ENCODE measurements at places on chromosomes 4 and X.

DNA sequence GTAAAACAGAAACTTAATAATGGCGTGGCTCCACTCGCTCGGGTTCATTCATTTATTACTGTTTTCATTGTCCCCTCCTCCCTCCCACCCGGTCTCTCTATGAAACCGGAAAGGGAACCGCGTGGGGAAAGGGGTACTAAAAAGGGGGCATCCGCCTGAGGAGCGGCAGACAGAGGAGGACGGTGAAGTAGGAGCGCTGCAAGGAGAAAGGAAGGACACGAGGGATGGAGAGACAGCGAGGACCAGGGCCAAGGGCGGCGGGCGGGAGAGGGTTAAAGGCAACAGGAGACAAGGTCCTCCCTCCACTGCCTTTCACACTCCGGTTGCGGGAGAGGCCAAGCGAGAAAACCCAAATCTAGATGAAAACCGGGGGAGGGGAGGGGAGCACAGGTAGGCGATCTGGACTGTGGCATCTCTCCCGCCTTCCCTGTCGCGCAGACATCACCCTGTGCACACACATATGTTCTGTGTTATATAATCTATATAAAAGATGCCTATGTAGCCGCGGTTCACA is 829 bp downstream of the ELOVL6 start:
- DNase-seq, result peak; percentile 30

DNA sequence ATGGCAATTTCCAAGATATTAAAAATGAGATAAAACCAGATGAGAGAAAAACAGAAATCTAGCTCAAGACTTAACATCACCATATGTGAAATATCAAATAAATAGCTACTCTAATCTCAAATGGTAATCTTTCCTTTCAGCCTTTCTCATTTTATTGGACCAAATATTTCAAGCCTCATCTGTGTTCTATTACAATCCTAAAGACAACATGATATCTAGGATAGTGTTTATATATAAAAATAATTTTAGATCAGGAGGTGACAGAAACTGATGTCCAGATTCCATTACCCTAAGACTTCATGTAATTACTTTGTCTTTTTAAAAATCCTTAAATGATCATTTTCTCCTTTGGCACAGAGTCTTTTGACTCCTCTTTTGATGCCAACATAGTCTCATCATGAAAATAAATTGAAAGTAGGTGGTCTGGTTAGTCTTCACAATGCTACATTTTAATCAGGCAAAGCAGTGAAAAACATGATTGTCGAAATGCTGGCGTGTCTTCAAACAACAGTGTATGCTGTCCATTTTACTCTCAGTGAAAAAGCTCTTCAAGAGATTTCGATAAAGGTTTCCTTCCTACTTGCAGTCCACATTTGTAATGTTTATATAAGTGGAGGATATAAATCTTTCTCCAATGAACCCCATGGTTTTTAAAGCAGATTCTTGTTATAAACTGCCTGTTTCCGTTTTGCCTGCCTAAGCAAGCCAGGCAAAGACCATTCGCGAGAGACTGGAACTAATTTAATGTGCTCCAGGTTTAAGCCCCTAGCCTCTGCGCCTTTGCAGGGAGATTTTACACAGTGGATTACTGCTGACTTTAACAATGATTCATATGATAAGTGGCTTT is 169.8 kb downstream of the SCFD2 start:
- DNase-seq, result no peak

DNA sequence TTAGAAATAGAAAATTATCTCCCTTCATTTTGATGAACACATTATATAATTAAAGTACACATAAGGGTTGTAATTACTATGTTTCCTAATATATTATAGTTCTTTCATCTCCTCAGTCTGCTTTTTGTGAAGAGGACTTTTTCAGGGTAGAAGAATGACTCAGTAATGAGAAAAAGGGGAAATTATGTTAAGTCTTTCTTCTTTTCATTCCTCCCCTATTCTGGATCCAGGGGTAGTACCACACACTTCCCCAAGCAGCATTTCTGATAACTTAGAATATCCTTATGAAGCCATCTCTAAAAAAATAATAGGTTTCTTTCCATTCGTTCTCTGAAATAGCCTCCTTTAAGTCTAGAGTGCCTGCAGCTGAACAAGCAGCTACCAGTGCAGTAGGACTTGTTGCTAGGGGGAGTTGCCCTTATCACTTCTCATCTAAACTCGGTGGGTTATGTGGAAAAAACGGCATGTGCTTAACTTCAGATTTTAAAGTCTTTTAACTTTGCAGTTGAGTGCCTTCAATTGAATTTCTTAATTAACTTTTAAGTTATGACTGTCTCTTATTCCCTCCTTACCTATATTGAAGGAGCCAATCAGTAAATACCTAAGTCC is 184.8 kb downstream of the ARHGAP24 start:
- DNase-seq, result no peak

DNA sequence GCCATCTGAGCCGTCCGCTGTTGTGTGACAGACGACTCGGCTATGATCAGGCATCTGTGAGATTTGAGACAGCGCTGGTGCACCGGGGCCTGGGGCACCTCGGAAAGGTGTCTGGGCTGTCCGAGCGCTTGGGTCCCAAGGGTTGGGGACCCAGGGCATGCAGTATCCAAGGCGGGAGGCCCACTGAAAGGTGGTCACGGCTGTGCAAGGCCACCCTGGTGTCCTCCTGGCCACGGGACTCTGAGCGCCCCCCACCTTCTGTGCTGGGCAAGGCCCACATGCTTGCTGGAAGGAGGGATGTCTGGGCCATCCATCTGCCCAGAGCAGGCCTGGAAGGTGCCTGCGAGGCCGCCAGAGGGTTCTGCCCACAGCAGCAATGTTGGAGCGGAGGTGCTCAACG is 19.9 kb downstream of the TACC3 start:
- DNase-seq, result no peak

GRCh38 chrX:123743312-123743711 is 10.5 kb upstream of the THOC2 start:
- no peak for DNase-seq

DNA sequence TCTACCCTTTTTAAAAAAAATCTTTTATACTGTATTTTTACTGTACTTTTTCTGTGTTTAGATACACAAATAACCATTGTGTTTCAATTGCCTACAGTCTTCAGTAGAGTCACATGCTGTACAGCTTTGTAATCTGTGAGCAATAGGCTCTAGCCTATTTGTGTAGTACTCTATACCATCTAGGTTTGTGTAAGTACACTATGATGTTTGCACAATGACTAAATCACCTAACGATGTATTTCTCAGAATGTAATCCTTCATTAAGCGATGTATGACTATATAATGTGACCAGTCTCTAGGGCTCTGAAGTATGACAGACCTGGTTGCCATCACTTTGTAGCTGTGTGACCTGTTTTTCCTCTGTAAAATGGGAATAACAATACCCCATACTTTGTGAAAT is 14.2 kb upstream of the DCAF4L1 start:
- no peak for DNase-seq
